ENCODE measurements at places on chromosomes 3 and 15.

DNA sequence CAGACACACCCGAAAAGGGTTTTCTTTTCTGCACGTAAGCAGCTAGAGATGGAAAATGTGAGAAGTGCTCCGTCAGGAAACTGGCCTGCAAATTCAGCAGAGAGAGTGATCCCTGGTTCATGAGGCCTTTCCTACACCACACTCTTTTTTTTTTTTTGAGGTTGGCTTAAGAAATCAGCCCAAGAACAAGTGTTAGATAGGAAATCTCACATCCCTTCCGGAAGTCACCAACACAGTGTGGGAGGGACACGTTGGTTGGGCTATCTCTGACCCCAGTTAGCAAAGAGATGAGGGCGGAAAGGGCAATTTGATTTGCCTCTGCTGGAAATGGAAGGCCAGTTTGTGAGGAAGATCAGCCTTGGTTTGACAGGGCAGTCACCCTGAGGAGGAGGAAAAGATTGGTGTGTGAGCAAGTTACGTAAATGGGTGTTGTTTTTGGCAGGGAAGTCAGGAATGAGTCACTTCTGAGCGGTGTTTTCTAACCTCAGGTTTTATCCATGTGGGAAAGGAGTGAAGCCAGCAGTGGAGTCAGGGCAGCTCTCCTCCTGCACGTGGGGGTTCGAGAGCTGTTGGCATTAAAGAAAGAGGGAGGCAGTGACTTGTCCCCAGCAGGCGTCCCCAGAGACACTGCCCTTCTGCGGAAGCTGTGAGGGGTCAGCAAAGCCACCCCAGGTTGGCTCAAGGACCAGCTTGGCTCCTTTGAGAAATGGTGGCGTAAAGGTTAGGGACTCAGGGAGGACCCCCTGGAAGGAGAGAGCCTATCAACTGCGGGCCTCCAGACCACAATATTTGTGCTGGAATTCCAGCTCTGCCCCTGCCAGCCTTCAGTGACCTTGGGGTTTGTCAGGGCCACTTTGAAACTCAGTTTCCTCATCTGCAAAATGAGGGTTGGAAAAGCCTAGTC lies 237.6 kb upstream of the BHLHE40 start:
- no peak for DNase-seq

- DNase-seq = no peak
Measured at GRCh38 chr3:15795651-15796308, 2.0 kb downstream of the ANKRD28 start.

- DNase-seq = no peak
Measured at GRCh38 chr3:129530251-129530791, 1.9 kb downstream of the RHO start.

GRCh38 chr15:38012894-38013293 lies 78.5 kb downstream of the TMCO5A start:
- DNase-seq = no peak

- DNase-seq = no peak
Measured at GRCh38 chr3:47825590-47825989, 22.7 kb downstream of the DHX30 start.

DNA sequence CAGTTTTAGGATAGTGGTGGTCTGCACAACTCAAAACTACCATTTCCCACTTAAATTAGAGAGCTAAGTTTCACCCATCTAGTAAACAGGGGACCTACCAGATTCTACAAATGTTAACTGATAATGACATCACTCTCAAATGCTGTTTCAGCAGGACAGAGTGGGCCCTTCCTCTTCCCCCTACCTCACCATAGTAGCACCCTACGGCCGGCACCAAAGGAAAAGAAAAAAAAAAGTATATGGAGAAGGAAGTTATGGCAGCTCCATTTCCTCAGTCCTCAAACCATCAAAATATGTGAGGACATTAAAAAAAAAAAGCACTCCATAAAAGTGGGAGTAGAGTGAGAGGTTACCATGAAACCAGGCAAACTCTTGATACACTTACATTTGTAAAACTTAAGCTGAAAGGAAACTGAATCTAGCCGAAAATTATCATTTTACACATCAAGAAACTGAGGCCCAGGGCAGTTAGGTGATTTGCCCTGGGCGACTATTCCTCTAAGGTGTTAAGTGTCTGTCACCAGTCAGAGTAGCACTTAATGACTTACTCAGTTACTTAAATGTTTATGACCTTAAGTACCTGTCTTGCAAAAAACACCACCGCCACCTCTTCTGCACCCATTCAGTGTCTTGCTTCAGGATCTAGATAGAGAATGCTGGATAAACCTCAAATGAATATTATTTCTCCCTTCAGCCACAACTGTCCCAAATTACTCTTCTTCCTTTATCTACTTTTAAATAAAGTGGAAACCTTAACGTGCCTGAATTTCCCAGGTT lies 2.7 kb downstream of the MSL2 start:
- DNase-seq = no peak

DNA sequence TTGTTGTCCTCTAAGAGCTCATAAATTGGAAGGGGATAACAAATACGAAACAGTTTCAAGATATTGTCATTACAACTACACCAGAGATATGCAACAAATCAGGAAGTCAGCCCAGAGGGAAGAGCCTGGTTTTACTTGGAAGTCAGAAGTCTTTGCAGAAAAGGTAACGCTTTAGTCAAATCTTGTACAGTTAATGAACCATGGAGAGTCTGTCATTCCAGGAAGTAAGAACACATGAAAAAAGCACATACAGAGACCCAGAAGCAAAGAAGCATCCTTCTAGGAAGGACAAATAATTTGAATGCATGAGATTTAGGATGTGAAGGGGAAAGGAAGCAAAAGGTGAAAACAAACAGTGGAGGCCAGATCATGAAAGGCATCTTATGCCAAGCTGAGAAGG lies 19.6 kb downstream of the DYNC1LI1 start:
- no peak for DNase-seq

GRCh38 chr3:171101982-171102641 lies 75.6 kb upstream of the SLC2A2 start:
- no peak for DNase-seq

DNA sequence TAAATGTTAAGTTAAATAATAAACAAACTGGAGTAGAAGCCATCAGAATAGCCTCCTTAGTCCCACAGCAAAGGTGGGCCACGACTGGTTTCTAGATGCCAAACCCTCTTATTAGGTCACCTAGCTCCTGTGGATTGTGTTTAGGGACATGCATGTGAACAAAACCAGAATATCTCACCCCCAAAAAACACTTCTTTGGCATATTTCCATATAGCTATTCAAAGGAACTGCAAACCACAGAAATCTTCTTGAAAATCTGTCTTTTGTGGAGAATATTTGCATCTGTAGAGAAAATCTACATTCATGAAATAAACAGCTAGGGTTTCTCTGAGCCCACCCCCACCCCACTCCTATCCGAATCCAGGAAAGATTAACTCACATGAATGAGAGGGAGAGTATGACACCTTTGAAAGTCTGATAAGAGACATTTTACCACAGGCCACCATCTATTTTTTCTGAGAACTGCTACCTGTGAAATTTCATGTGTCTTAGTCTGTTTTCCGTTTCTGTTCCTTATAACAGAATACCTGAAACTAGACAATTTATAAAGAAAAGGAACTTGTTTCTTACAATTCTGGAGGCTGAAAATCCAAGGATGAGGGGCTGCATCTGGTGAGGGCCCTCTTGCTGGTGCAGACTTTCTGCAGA lies 159.4 kb downstream of the NEK10 start:
- DNase-seq = no peak

GRCh38 chr3:10986592-10986991 lies 6.0 kb upstream of the SLC6A1 start:
- DNase-seq = no peak

DNA sequence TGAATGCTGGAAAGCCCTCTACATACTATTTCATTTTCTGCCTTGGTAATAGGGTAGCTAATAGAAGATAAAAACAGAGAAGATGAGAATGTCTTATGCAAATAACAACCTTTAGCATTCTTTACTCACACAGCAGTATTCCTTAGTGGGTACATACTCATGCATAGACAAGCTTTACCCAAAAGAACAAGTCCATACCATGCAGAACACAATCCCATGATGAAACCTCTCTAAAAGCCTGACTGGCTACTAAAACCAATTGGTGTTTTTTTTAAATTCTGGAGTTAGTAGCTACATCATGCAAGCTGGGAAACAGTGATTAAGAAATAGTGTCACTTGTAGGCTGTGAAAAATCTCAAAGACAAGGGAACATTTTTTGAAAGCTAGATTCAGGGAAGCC lies 104.8 kb downstream of the DHX30 start:
- DNase-seq = no peak

- DNase-seq = peak; percentile 47
Measured at GRCh38 chr3:183116025-183116614, 16.8 kb upstream of the MCCC1 start.

DNA sequence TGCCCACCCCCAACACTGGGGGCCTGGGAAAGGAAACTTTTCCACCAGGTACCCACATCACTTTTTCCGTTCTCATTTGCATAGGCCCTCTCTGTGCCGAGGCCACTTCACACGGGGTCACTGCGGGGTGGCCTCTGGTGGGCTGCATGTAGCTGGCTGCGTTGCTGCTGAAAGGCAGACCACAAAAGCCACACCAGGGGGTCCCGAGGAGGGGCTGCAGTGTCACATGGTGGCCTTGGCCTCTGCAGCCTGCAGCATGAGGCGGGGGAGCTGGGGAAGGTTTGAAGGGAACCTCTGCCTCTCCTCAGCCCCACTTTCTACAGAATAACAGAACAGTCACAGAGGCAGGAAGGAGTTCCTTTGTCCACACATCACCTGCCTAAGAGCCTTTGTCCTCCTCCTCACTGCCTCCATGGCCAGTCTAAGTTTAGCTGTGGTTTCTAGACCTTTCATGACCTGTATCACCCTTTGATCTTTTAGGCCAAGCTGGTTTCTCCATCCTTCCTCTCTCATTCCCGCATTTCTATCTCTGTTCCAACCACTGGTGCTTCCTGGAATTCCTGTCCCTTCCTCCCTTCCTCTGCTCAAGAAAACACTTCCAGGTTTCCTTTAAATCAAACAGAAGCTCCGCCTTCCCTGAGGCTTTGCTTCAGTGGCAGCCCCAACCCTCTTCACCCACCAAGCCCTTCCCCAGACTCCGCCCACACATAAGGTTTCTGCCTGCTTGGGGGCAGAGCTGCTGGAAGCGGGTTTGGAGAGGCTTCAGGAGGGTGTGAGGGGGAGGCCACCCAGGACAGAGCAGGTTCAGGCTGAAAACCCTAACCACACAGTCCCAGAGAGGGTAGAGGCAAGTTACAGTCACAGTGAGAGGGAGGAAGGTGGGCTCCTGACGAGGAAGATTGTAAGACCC lies 150.7 kb upstream of the TLE3 start:
- DNase-seq = no peak

DNA sequence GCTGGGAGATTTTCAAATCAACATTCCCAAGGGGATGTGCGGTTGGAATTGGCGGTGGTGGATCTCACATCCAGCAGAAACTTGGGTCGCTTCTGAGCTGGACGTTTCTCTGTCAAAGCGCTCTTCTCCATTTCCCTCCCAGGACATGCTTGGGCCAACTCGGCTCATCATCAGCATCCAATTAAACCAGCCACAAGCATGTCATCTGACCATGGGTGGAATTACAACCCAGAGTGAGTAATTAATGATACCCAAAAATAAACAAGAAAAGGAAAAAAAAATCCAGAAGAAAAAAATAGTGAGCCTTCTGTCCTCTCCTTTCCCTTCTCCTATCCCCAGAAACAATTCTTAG lies 111.2 kb downstream of the XXYLT1 start:
- no peak for DNase-seq

- no peak for DNase-seq
Measured at GRCh38 chr3:72839057-72839456, 9.2 kb downstream of the SHQ1 start.

- no peak for DNase-seq
Measured at GRCh38 chr3:10940106-10940505, 52.4 kb upstream of the SLC6A1 start.

DNA sequence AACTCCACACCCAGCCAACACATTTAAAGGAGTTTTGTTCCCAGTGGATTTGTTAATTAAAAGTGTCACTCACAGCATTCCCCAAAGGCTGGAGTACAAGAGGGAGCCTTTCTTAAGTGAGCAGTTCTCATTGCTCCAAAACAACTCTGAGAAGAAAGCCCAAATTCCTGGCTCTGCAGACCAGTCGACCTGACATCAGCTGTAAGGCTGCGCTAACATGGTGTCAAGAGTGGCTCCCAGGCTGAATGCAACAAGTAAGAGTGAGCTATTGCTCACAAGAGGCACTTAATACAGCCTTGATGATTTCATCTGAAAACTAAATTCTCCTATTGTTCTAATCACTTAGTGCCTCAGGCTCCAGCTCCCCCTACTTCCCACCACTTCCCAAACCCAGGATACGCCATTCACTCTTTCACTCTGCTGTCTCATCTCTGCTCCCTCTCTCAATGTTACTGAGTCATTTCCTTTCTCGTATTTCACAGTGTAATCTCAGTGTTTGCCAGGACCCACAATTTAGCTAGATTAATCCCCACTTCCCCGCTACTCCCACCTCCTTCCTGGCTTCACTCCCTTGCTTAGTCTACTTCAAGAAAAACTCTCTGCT lies 81.8 kb downstream of the WWTR1 start:
- DNase-seq = no peak
